ENCODE measurements at places on chromosomes 11 and 22.

DNA sequence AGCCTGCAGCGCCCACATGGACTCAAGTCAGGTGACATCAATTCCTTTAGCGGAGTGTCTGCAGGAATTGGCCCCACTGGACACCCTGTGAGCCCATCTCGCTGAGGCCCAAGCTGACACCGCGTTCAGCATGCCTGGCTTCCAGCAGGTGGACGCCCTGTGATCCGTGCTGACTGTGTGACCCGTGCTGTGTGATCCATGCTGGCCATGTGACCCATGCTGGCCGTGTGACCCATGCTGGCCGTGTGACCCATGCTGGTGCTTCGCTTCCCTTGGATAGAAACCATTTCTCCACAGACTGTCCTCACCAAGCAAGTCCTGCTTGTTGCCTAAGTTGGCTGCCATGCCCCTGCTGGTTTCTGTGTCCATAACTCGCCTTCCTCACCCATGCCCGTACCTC is 392.1 kb downstream of the BRD1 start:
- DNase-seq = no peak

GRCh38 chr22:40729284-40729683 is 50.0 kb downstream of the MCHR1 start:
- DNase-seq = no peak

- DNase-seq = peak; percentile 8
Observed at GRCh38 chr11:28697920-28698827, 590.0 kb downstream of the METTL15 start.

- DNase-seq = peak; percentile 62
Observed at GRCh38 chr11:17528181-17528691, 16.0 kb downstream of the USH1C start.

- DNase-seq = peak; percentile 25
Observed at GRCh38 chr11:111441443-111441842, 62.4 kb upstream of the POU2AF1 start.

- no peak for DNase-seq
Observed at GRCh38 chr11:9777066-9777465, 113.2 kb downstream of the SWAP70 start.

DNA sequence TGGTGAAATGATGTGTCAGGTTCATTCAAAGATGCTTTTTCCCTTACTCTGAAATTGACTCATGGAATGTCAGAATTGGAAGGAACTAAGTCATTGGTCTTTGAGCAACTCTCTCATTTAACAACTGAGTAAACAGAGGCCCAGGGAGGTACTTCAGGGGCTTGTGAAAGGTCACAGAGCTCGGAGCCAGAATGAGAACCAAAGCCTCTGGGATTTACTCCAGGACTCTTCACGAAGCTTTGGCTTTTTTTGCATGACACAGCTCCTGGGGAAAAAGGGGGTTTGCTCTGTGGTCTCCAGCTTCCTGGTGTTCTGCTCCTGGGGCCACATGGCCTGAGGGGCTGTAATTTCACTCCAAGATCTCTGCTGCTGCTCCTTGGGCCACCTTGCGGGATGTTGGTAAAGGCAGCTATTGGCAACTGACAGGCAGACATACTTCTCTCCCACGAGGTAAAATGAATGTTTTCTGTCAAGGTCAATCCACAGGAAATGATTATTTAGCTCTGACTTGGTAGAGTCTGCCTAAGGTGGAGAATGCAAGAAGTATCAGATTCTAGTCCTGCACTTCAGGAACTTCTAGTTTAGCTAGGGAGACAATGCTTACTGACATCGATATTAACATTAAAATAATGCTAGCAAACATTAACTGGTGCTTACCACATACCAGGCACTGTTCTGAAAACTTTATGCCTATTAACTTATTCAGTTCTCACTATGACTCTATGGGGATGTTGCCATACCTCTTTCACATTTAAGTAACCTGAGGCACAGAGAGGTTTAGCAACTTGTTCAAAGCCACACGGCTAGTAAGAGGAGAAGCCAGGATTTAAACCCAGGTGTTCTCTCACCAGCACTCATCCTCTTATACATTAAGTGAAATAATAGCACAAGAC is 16.1 kb downstream of the PKNOX2 start:
- DNase-seq = no peak

GRCh38 chr11:60887556-60887955 is 18.8 kb downstream of the PRPF19 start:
- peak; percentile 47 for DNase-seq

GRCh38 chr22:42052765-42053164 is 17.8 kb downstream of the NAGA start:
- DNase-seq = no peak

Data from trophoblast cell (in vitro differentiated cells and primary cell).